Amygdala (tissue), 56 donors: ENCODE measurements at places on chromosomes 2 and 18.

- no peak for DNase-seq
Observed at GRCh38 chr2:186031229-186031628, 292.6 kb downstream of the FSIP2 start.

DNA sequence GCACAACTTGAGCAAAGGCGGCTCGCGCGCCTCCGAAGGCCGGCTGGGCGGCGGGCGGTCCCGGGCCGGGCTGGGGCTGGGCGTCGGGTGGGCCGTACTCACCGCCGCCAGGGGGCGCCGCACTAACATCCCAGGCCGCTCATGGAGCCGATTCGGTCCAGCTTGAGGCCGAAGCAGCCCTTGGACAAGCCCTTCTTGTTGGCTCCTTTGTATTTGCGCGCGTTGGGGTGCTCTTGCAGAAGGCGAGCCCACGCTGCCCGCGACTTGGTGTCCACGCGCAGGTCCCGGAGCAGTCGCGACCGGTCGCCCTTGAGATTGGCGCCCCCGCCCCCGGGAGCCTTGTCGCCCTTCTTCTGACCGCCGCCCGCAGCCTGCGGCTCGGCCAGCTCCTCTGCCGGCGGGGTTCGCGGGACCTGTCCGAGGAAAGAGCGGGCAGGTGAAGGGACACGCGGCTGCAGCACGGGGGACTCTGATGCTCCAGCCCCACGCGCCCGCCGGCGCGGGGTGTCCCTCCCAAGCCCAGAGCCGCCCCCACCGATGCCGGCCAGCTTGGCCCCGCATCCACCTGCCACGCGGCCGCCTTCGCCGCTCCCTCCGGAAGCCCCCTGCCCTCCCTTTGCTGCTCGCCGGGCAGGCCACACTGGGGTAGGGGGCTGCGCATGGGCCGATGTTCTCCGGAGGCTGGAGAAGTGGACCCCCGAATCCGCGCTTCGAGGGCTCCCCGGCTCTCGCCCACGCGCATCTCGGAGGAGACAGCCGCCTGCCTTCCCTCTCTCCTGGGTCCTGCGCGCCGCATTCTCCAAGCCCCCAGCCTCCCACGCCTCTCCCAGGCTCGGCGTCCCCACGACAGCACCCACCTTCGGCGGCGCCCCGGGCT lies 655 bp downstream of the NPPC start:
- peak; percentile 47 for DNase-seq

GRCh38 chr18:7094427-7094826 lies 23.2 kb downstream of the LAMA1 start:
- DNase-seq = no peak

GRCh38 chr2:167333245-167333644 lies 445.0 kb downstream of the XIRP2 start:
- DNase-seq = no peak

GRCh38 chr18:49879271-49879580 lies 65.9 kb upstream of the ACAA2 start:
- DNase-seq = no peak

- DNase-seq = no peak
Observed at GRCh38 chr18:69969491-69969890, 21.8 kb upstream of the CD226 start.
